ENCODE measurements at places on chromosomes 6 and 20.

- DNase-seq, result no peak
These were observed 132.1 kb downstream of the KIF13A start for GRCh38 chr6:17855381-17855780.

- DNase-seq, result no peak
These were observed 2.5 kb downstream of the CDK19 start for GRCh38 chr6:110812719-110813118.

- no peak for DNase-seq
These were observed 93.9 kb downstream of the BFSP1 start for GRCh38 chr20:17437251-17437650.

- DNase-seq, result no peak
These were observed 60.9 kb downstream of the SULF2 start for GRCh38 chr20:47724396-47724795.

- no peak for DNase-seq
These were observed 20.5 kb upstream of the CRISP3 start for GRCh38 chr6:49764571-49765236.

GRCh38 chr6:134774201-134774638, 175.7 kb downstream of the ALDH8A1 start:
- no peak for DNase-seq

DNA sequence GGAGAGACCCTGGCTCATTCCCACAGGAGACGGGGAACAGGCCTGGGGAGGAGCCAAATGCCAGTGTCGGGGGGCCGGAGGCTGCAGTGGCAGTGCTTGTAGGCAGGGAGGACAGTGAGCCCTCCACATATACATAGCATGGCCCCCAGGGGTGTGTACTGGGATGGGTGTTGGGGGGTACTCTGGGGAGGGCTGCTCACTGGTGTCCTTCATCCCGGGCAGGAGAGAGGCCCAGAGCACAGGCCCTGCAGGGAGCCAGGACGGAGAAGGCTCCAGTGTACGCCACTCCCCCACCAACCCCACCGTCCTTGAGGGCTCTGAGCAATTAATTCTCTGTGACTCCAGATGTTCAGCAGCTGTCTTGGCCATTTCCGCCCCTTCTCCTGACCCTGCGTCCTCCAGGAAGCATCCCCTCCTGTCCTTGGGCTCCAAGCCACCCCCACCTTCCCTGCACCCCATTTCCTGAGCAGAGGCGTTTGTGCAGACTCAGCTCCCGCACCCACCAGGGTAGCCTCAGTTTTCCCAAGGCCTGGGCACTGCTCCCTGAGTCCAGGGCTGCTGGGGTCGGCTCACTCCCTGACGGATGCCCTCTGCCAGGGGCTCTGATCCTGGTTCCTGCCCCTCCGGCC, 3.4 kb upstream of the ABHD16B start:
- DNase-seq, result no peak

GRCh38 chr20:48625136-48625900, 202.5 kb downstream of the PREX1 start:
- DNase-seq, result no peak

- DNase-seq, result no peak
These were observed 431.0 kb upstream of the IRAK1BP1 start for GRCh38 chr6:78436335-78436734.

DNA sequence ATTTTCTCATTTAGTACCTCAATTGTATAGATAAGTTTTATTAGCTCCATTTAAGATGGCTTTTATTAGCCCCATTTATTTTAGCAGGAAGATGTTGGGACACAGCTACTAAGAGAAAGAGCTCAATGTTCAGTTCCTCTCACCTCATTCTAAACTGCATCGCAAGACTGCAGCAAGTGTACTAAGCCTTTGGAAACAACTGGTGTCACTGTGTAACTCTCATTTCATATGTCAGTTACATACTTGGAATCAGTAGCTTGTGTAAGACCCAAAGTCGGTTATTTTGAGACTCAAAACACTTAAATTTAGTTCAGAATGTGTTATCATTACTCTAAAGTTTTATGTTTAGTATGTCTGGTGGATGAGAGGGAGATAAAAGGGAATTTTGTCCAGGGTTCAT, 482.9 kb downstream of the BMP2 start:
- DNase-seq, result no peak

GRCh38 chr6:5632348-5632935, 371.1 kb downstream of the FARS2 start:
- no peak for DNase-seq

GRCh38 chr20:46646659-46647380, 4.4 kb downstream of the SLC13A3 start:
- no peak for DNase-seq

DNA sequence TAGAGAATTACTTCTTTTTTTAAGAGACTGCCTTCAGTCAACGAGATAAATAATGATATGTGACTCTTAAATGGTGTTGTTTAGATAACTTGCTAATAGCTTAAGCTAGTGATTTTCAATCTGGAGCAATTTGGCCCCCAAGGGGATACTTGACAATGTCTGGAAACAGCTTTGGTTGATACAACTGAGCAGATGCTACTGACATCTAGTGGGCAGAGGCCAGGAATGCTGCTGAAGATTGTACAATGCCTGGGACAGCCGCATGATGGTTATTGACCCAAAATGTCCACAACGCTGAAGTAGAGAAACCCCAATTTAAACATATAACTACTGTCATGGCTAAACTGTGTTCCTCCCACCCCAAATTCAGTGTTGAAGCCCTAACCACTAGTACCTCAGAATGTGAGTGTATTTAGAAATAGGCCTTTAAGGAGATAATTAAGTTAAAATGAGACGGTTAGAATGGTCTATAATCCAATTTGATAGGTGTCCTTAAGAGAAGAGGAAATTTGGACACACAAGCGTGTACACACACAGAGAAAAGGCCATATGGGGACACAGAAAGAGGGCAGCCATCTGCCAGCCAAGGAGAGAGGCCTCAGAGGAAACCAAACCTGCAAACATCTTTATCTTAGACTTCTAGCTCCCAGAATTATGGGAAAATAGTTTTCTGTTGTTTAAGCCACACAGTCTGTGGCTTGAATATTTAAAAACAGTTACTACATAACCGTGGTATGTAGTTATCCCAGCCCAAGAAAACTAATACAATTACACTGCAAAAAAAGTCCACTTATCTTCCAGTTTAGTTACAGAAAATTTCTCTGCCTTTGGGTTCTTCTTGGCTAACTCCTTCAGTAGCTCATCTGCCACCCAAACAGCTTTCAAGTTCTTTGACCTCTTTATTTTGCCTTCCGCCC, 22.2 kb downstream of the RWDD2A start:
- DNase-seq, result no peak

- DNase-seq, result no peak
These were observed 188.4 kb upstream of the SULF2 start for GRCh38 chr20:47973519-47974233.

DNA sequence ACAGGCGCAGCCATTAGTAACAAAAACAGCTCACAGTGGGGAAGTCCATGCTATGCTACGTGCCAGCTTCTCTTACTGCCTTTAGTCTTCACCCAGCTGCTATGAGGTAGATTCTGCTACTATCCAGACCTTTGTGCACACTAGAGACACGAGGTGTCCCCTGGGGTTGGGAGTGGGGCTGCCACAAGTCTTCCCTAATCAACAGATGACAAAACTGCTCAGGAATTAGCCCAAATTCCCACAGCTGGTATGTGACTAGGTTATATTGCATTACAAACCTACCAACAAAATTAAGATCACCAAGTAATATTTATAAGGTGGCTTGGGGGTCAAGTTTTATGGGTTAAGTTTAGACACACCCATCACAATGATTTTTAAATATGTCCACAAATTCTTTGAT, 63.3 kb downstream of the PSMB1 start:
- DNase-seq, result no peak

- peak; percentile 32 for DNase-seq
These were observed 512 bp downstream of the TAP1 start for GRCh38 chr6:32852844-32853540.

- no peak for DNase-seq
These were observed 131.9 kb downstream of the SLC24A3 start for GRCh38 chr20:19344341-19344740.

GRCh38 chr6:145643760-145644159, 91.6 kb downstream of the EPM2A start:
- DNase-seq, result no peak

GRCh38 chr20:16475225-16475624, 98.0 kb downstream of the KIF16B start:
- no peak for DNase-seq

GRCh38 chr6:3128356-3129108, 10.0 kb downstream of the BPHL start:
- DNase-seq, result no peak

DNA sequence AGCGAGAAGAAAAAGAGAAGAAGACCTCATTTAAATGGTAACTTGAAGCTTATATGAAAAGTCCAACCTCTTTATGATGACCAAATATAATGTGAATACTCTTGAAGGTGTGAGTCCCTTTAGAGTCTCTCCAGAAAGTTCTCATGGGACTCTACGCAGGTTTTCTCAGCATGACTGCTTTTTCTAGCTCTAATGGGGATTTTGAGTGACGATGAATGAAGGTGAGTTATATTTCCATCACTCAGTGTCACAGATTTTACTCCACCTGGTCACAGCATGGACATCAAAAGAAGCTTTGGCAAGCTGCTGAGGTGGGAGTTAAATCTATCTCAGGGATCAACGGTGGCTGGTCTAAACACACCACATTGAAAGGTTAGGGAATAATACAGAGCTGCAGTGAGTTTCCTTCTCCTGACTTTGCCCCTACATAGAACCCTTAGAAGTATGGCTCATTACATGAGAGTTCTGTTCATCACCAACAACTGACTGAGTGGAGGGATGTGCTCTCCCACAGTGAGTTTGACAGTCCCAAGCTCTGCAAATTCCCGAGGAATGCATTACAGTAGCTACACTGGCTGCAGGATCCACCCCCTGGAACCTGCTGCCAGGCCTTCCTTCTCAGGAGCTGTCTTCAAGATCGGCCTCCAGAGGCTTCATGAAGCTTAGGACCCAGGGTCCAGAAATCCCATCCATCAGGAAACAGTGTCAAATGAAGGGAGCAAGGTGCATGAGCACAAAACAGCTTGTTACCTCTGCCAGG, 126.8 kb downstream of the FOXC1 start:
- DNase-seq, result no peak

- DNase-seq, result no peak
These were observed 38.8 kb downstream of the LYRM2 start for GRCh38 chr6:89599727-89600126.

- DNase-seq, result no peak
These were observed 371.8 kb downstream of the MAFB start for GRCh38 chr20:40317156-40317790.

DNA sequence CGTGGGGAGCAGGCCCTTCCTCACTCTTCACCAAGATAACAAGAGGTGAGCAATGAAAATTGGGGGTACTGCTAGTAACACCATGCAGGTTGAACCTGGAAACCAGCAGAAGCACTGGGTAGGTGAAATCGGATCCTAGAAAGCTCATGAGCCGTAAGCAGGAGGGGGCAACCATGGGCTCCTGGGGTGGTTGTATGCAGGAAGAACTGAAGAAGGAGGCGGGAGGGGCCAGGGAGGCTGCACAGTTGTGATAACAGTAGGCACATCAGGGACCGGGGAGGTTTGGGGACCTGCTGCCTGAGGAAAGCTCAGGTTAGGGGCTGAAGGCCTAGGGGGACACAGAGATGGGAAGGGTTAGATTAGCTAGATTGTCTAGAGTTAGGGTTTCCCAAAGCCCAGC, 5.6 kb upstream of the LY6G5C start:
- DNase-seq, result no peak

DNA sequence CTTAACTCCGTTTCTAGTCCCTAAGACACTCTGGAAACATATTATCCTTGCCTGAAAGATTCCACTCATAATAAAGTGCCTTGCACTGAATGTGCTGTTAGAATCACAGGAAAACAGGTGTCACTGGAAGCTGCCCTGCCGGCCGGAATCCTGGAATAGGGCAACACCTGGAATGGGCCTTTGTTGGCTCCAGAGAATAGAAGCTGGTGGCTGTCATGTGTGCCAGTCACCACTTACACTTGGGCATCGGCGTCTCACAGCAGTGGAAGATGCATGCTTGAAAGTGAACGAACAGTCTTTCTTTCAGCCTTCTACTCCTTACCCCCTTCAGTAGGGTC, 90.8 kb upstream of the AFDN start:
- no peak for DNase-seq

DNA sequence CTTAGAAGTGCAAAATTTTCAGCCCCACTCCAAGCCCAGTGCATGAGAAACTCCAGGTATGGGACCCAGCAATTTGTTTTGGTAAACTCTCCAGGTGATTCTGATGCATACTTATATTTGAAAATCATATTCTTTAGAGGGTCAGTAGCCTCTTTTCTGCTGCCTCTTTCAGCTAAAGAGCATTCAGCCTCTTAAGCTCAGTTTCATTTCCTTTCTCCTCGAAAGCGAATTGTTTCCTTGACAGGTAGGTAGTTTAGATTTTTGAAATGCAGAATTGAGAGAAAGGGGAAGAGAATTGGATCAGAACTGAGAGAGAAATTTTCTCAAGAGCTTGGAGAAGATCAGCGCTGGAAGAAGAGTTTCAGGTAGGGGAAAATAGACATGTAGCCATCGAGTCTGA, 995.8 kb upstream of the FLRT3 start:
- DNase-seq, result no peak

GRCh38 chr6:22221630-22222029, 75.2 kb downstream of the PRL start:
- no peak for DNase-seq

DNA sequence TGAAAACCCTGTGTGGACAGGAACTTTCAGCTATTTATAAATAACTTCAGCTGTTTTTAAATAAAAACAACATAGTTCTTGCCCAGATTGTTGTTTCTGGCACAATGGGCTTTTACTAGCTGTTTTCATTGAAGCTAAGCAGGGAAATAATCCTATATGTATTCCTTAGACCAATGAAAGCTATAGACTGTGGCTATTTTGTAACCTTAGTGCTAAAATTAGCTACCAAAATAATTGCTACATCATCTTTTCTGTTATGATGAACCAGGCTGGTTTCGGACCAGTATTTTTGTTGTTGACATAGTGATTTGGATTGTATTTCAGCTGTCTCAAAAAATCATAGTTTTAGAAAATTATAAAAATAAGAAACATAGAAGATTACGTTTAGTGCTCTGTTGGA, 13.7 kb downstream of the PHF3 start:
- DNase-seq, result no peak

GRCh38 chr6:40907198-40907701, 131.8 kb downstream of the UNC5CL start:
- no peak for DNase-seq

GRCh38 chr6:168050881-168051586, 28.0 kb downstream of the FRMD1 start:
- DNase-seq, result no peak

DNA sequence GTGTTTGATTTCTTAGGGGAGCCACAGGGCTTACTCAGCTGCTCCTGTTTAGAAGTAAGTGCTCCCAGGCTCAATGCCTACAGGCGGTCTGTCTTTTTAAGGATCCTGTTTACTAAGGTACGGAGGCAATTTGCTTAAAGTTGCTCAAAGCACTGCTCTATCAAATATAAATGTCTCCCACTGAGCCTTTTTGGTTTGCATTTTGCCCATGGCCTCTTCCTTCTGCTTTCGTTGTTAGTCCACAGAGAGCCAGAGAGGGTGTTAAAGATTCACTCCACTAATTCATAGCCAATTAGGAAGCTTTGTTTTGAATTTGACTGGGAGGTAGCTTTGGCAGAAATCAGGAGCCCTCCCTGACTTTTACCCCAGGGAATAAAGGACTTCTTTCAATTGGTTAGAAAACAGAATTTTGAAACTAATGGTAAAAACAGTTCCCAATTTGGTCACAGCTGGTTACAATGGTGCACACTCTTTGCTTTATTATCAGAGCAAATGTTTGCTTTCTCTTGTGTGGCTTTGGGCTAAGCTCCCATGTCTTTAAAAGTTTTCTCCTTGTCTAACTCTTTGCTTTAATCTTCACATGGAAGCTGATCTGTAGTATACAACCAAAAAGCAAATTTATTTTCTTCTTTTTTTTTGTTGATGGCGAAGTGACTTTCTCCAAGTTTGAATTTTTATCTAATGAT, 126.2 kb downstream of the IMPG1 start:
- DNase-seq, result no peak

Measured in GM12891 (cell line).